ENCODE measurements at places on chromosomes 7 and 10.

- DNase-seq = no peak
Observed at GRCh38 chr7:46990761-46991160, 591.1 kb downstream of the TNS3 start.

GRCh38 chr7:123433665-123434064 is 100.7 kb downstream of the IQUB start:
- DNase-seq = no peak

GRCh38 chr10:127356360-127356759 is 160.0 kb upstream of the INSYN2A start:
- no peak for DNase-seq

- DNase-seq = no peak
Observed at GRCh38 chr7:51141451-51142003, 175.1 kb downstream of the COBL start.

DNA sequence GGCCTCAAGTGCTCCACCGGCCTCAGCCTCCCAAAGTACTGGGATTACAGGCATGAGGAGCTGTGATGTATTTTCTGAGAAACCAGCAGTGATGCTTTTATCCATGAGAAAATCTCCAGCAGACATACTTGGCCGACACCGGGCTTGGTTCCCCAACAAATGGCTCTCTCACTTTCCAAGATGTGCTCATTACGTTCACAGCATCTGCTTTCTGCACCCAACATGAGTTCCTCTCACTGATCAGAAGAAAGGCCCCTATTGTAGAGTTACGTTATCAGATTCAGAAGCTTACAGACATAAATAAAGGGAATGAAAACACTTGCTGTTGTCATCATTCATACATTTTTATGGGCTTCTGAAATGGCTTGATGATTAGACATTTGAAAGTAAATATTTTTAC is 95.0 kb downstream of the CALD1 start:
- DNase-seq = no peak

DNA sequence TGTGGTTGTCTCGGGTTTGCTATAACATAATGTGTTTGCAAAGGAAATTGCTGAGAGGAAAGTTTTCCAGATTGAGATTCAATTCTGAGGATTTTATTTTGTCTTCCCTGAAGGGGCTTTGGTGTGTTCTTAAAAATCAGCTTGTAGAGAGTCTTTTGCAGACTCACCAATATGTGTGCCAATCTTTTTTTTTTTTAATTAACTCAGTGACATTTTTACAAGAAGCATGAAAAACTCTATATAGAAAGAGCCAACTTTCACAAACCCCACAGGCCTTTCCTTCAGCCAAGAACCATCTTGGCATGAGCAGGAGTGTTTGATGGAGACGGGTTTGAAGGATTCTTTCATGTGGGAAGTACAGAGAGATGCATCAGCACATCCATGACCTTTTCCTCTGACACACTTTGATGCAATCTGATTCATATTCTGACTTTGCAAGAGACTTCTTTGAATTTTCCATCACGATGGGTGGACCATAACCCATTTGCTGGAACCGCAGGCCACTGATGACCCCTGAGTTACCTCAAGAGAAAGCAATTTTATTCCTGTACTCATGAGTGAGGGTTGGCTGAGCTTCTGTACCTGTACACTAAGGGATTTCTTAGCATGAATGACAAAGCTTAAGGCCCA is 892.6 kb downstream of the XPNPEP1 start:
- no peak for DNase-seq

DNA sequence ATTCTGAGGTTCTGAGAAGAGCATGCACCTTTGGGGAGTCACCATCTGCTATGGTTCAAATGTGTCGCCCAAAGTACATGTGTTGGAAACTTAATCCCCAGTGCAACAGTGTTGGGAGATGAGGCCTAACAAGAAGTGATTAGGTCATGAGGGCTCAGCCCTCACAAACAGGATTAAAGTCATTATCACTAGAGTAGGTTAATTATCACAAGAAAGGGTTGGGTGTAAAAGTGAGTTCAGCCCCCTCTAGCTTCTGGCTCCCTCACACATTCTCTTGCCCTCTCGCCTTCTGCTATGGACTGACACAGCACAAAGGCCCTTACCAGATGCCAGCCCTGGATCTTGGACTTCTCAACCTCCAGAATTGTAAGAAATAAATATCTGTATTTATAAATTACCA is 100.3 kb upstream of the C10orf90 start:
- no peak for DNase-seq

- no peak for DNase-seq
Observed at GRCh38 chr10:31642281-31642680, 286.4 kb downstream of the ARHGAP12 start.

DNA sequence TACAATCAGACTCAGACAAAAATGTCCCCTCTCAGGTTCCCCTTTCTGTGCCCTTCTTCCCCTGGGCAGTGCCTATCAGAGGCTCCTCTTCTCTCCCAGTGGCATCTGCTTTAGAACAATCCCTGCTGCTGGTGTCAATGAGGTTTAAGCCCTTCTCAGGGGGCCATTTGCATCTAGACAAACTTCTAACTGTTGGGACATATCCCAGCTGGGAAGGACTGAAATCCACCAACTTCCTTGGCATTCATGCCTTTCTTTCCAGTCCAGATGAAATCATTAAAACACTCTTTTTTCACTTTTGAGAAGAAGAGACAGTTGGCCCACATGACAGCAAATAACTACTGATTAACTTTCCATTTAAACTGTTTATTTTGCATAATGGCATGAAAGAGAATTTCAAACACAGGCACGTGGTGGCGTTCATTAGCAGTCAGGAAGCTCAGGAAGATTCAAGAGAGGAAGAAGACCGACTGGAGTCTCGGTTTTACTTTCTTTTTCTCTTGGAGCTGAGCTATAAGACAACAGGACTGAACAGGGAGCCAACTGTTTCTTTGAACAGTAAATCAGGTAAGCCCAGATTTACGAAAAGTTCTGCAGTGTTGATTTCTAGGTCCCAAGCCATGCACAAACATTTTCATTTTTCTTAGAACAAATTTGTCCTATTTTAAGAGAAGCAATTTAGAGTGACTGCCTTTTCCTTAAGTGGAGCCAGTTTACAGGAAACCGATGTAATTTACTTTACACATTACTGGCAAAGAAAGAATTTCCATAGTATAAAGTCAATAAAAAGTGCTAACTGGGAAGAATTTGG is at the start of gene GIMAP2:
GIMAP2 (plus strand) TSS at position 488 of the 811 bp plus-strand sequence. CDS start 1,354 bp downstream, outside the sequence.
- DNase-seq = no peak

- no peak for DNase-seq
Observed at GRCh38 chr7:113128031-113128430, 9.7 kb upstream of the SMIM30 start.

GRCh38 chr7:2097492-2097891 is 135.3 kb downstream of the MAD1L1 start:
- DNase-seq = no peak

GRCh38 chr10:92291921-92292845 is 1.2 kb downstream of the MARCHF5 start:
- DNase-seq = peak; percentile 7

DNA sequence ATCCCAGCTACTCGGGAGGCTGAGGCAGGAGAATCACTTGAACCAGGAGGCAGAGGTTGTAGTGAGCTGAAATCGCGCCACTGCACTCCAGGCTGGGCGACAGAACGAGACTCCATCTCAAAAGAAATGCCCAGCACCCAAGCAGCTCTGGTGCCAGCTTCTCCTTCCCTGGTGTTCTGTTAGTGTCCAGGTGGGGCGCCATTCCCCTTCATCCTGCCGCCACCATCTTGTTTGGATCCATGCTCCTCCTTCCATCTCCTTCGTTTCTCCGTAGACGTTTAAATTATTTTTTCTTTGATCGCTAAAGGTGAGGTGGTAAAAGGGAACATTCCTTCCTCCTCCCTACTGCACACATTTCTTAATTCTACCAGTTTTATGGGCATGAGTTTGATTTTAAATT is 30.3 kb downstream of the PROSER2 start:
- DNase-seq = no peak

GRCh38 chr7:71254751-71255150 is 122.8 kb downstream of the GALNT17 start:
- DNase-seq = no peak
